Stimulated activated CD8-positive, alpha-beta memory T cell treated with anti-CD3 and anti-CD28 coated beads, Interleukin-15, amount 100 ng/mL, for 24 hours (primary cell): ENCODE measurements at places on chromosomes 6 and 20.

GRCh38 chr20:53099856-53100255 is 127.7 kb downstream of the TSHZ2 start:
- no peak for DNase-seq

DNA sequence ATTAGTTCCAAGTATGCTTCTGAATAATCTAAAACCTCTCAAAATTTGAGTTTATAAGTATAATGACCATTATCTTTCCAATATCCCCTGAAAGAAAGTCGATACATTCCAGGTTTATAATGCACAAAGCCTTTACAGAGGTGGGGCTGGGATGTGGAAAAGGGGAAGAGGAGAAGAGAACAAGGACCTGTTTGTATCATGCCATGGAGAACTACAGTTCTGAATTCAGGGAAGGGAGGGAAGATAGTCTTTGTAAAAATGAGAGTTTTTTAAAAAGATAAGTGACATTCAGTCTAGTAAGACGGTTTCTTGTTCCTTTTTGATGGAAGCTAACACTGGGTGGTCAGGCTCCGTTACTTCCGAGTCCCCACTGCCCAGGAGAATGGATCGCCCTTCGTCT is 26.1 kb downstream of the ZBTB2 start:
- DNase-seq: no peak

DNA sequence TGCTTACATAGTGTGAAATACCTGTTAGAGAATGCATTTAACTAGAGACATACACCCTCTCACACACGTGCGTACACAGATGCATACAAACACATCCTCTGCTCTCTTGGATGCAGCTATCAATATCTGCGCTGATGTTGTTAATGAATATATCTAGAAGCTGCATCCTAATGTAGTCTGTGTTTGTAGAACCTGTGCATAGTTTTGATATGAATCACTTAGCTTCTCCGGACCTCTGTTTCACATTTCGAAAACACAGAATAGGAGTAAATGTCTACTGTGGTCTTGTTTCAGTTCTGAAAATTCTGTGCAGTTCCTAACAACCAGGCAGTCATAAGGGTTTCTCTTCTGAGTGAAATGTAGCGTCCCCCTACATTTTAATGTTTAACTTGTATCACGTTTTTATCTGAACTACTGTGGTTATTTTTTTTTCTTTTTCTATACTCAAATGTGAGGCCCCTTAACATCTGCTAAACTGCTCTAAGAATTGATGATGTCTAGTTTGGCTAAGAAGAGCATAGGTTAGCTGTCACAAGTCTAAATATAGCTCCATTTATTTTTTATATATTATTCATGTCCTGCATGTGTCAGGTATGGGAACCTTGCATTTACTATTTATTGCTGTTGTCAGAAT is 254.5 kb downstream of the TMEM242 start:
- no peak for DNase-seq

- no peak for DNase-seq
Observed at GRCh38 chr20:32945710-32946221, 58.5 kb downstream of the SUN5 start.

DNA sequence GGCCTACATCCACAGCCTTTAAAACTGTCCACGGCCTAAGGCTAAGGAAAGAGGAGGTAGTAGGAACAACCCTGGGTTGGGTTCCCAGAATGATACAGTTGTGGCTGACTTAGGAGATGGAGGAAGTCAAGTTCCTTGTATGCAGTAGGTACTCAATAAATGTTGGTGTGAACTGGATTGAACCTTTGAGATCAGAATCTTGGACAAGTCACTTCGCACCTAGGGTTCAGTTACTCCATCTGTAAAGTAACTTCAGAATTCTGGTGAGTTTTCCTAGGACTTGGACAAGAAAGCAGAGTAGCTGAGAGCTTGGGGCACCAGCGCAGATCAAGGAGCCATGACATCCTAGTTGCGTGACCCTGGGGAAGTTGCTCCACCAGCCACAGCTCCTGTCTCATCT is 9.1 kb downstream of the XKR7 start:
- no peak for DNase-seq

DNA sequence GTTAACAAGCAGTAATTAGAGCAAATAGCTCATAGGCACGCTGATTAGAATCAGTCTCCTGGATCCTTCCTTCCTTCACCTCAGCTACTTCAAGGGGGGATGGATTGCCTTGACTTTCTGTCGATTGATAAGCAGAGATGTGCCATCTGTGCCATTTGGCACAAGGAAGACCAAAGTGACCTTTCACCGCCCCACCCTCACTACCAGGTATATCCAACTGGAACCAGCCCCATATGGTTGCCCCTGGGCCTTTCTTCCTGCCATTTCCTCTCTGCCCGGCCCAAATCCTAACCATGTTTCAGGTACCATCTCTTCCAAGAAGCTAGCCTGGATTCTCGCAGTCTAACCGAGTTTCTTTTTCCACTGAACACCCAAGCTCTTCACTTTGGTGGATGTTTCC is 8.7 kb upstream of the CPNE5 start:
- no peak for DNase-seq

- DNase-seq: peak; percentile 29
Observed at GRCh38 chr20:34515484-34516246, 557 bp upstream of the DYNLRB1 start.

GRCh38 chr6:42199106-42199981 is 4.6 kb upstream of the GUCA1B start:
- no peak for DNase-seq

DNA sequence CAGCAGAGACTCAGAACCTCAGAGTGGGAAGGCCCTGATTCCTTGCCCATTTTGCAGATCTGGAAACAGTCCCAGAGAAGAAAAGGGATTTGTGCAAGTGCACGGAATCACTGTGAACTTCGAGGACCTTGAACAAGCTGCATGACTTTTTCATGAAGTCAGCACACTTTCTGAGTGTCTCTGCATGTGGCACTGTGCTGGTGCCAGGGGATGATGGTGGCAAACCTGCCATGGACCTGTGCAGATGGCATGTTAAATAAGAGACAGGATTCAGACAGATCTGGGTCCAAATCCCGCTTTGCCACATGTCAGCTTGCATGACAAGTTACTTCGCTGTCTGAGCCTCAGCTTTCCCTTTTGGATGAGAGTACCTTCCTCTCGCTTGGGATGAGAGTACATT is 26.8 kb downstream of the ZNF831 start:
- no peak for DNase-seq

DNA sequence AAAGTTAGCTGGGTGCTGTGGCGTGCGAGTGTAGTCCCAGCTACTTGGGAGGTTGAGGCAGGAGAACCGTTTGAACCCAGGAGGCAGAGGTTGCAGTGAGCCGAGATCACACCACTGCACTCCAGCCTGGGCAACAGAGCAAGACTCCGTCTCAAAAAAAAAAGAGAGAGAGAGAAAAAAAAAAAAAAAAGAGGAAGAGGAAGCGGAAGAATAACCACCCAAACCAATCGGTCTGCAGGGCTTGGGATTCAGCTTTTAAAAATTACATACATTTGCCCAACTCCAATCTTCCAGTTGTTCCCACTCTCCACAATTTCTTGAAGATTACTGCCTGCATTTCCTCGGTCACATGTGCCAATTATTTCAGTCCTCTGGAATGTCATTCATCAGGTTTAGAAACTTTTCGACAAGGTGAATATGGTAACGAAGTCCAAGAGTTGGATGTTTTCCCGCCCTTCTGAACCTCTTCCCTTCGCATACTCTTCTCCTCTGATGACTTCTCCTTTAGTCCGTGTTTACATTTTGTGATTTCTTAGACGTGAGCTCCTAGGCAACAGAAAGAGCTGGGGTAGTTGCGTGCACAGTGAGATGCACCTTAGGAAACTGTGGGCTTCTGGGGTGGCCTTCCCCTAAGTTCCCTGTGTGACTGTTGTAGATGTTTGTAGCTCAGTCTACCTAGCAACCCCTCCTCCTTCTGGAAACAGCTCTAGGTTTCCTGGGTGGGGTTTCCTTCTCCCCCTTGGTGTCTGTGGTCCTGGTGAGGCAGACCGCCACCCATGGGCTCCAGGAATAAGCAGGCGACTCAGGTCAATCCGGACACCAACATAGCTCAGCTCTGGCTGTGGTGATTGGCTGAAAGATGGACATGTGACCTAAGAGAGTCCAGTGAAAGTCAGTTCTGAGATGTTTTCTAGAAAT is 63.0 kb upstream of the NCOA3 start:
- DNase-seq: no peak

- DNase-seq: no peak
Observed at GRCh38 chr6:145071836-145072235, 663.5 kb downstream of the EPM2A start.

DNA sequence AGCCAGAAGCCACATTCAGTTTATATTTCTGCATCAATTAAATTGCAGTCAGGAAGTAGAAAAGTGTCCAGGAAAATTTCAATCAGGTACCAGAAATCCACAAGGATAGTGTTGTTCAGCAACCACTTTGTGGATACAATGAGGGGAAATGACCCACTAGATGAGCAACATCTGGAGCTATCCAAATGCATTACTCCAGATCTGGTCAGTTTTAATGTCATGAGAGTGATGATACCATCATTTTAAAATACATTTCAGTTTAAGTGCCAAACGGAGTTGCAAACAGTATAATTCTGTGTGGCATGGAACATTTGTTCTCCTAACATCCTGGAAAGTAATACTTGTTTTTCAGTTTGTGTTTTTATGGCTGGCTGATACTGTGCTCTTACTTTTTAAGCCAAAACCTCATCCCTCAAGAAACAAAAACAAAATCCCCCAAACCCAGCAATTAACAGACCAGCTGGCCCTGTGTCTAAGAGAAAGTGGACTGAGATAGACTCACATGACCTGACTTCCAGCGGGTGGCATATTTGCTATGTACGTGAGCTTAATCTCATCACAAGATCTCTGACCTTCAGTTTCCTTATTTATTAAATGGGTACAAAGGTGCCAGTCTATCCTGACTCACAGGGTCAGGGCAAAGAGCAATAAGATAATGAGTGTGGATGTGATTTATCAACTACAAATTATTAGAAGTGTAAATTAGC is 58.8 kb upstream of the CNKSR3 start:
- DNase-seq: no peak
